ENCODE measurements at places on chromosomes 2 and 18.

GRCh38 chr2:204946892-204947291, 401.6 kb downstream of the PARD3B start:
- no peak for DNase-seq

GRCh38 chr18:66759050-66759828, 155.3 kb upstream of the CDH19 start:
- DNase-seq = no peak

DNA sequence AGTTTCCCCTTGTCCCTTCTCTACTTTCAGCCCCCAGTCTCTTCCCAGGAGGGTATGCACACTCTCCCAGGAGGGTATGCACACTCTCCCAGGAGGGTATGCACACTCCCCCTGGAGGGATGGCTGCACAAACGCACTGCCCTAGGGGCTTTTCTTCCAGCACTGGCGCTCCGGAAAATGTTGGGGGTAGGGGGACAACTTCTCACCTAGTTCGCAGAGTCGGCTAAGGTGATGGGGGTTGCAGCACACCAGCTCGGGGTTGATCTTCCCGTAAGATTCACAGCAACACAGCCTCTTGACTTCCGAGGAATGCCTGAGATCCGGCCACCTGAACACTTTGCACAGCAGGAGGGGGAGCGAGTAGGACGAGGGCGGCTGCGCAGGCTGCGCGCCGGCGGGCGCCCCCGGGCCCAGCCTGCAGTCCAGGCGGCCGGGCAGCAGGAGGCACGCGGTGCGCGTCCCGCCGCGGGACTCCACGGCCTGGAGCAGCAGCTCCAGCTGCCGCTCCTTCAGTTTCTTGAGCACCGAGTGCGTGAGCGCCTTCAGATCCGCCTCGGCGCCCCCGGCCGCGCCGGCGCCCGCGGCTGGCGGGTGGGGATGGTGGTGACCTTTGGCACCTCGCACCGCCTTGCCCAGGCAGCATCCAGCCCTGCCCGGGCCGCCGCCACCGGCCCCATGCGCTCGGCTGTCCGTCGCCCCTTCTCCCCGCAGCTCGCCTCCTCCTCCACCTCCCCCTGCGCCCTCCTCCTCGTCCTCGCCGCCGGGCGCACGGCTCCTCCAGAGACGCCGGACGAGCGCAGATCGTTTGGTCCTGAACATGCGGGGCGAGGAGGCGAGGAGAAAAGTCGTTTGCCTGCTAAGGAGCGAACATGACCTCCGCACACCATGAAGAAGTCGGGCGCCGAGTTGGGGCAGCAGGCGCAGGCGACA, 894 bp downstream of the SMAD7 start:
- DNase-seq = peak; percentile 49

DNA sequence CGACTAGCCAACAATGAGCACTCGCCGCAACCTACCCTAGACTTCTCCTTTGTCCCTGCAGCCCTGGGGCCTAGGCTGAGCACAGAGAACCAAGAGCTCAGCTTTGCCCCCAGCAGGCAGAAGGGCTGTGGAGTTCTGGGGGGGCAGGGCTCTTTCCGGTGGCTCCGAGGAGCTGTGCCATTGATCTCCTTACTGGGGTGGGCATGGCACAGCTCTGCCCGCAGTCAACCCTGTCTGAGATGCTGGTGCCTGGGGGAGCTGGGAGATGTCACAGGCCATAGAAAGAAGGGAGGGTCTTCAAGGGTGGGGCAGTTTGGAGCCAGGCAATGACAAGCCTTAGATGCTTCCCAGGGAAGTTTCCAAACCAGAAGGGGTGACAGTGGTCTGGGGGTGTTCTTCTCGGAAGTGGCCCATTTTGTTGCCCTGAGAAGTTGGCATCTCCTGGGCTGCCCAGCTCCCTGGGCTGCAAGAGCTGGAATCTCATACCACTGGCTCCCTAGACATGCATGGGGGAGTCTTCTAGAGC, 14.1 kb upstream of the GPR55 start:
- DNase-seq = no peak

GRCh38 chr2:8121826-8122513, 559.9 kb upstream of the ID2 start:
- no peak for DNase-seq

GRCh38 chr2:205964111-205964761, 121.7 kb downstream of the INO80D start:
- DNase-seq = no peak

- no peak for DNase-seq
These were observed 568.5 kb downstream of the TSN start for GRCh38 chr2:122323927-122324326.

All from stimulated activated naive CD8-positive, alpha-beta T cell treated with anti-CD3 and anti-CD28 coated beads, Interleukin-15, amount 100 ng/mL, for 72 hours (primary cell).